ENCODE measurements at places on chromosomes 11 and 22.

- no peak for DNase-seq
Measured at GRCh38 chr11:120834686-120835210, 189.2 kb upstream of the TBCEL start.

DNA sequence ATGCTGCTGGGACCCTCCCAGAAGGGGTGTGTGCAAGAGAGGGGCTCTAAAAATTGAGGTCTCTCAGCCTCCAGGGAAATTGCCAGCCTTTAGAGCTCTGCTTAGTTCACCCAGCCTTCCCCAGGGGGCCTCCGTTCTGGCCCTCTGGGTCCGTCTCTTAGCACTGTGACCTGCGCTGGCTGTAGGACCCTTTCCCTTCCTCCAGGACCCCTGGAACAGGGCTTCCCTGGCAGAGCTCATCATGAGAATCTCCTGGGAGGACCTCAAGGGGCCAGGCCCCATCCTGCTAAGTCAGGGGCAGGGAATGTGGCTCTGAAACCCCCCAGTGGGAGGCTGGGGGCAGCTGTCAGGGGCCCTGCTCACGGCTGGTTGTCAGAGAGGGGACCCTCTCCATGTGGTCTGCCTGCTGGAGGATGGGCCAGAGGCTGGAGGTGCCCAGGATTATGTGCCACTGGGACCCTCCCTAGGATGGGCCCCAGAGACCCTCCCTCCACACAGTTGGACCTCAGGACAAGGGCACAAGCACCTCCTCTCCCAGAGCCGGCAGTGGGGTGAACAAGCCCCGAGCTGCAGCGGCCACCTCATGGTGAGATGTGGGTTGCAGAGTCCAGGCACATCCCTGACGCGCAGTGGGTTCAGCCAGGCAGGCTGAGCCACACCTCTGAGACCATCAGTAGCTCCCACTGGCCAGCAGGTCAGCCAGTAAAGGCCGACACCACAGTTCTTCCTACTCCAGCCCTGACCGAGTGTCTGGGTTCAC is 27.1 kb upstream of the GAL start:
- DNase-seq: no peak

DNA sequence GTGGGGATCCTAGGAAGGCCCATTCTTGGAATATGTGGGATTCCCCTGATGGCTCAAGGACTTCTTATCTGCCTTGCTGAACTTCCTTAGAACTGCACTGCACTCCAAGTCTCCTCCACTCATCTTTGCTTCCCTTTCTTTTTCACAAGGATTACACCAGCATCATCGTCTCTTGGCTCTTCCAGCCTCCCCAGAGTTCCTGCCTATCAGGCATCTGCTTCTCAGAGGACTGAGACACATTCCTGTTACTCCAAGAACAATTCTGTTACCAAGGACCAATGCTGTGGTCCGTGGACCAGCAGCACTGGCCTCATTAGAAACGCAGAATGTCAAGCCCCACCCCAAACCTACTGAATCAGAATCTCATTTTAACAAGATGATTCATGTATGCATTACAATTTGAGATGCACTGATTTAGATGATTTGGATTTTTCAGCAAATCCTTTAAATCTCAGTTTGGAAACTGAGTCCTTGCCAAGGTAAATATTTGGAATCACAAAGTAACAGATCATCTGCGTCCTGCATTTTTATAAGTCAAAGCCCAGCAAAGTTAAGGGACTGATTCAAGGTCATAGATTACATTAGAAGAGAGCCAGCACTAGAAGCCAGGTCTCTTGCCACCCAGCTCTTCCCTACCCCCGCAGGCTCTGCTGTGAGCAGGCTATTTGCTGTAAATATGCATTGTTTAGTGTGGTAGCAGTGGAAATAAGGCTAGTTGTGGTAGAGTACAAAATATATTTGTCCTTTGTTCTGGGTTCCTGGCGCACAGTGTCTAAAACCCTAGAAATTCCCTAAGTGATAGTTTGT is 110.9 kb downstream of the SWAP70 start:
- peak; percentile 85 for DNase-seq

GRCh38 chr22:26485806-26486390 is 2.2 kb downstream of the SRRD start:
- DNase-seq: no peak

GRCh38 chr11:207863-208180 is 314 bp downstream of the RIC8A start:
- DNase-seq: peak; percentile 68

DNA sequence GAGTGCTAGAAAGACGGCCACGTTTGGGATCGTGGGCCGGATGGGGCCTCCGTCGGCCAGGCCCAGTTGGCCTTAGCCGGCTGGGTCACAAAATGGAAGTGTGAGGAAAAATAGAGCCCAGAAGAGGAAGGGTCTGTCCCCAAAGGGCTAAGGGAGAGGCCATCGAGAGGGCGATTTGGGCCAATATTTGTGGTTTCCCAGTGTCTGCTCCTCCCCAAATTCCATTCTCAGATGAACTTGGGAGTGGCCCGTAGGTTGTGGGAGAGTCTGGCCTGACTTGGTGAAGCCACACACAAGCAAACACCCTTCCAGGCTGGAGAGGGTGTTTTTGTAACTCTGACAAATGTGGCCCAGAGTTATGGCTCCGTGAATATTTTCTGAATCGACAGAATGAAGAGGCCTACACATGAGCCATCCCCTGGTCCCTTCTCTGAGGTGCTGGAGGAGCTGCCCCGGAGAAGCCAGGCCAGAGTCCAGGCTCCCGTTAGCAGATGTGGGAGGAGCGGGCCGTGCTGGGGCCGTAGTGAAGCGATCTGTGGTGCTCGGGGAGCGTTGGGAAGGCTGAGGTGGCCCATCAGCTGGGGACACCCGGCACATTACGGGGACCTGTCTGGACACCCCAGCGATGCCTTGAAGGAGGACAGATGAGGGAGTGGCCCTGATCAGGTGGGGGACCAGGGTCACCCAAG is 73.5 kb upstream of the PPARA start:
- DNase-seq: peak; percentile 44

GRCh38 chr11:120129570-120129969 is 8.3 kb downstream of the TRIM29 start:
- DNase-seq: no peak

DNA sequence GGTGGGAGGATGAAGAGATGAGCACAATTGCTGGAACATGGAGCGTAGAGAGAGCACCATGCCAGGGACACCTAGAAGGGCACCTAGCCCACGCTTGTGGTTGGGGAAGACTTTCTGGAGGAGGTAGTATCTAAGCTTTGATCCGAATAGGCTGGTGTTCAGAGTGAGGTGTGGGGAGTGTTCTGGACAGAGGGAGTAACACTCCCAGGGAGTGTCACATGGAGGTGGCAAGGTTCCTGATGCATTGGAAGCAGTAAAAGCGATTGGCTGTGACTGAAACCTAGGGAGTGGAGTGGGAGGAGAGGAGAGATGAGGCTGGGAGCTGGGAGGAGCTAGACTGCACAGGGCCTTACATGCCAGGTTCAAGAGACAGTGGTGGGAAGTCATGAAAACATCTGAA is 188.0 kb upstream of the NCAM1 start:
- DNase-seq: no peak

- no peak for DNase-seq
Measured at GRCh38 chr11:91967026-91967690, 257.5 kb upstream of the FAT3 start.

GRCh38 chr11:123976770-123977560 is 616 bp downstream of the OR10S1 start:
- no peak for DNase-seq

DNA sequence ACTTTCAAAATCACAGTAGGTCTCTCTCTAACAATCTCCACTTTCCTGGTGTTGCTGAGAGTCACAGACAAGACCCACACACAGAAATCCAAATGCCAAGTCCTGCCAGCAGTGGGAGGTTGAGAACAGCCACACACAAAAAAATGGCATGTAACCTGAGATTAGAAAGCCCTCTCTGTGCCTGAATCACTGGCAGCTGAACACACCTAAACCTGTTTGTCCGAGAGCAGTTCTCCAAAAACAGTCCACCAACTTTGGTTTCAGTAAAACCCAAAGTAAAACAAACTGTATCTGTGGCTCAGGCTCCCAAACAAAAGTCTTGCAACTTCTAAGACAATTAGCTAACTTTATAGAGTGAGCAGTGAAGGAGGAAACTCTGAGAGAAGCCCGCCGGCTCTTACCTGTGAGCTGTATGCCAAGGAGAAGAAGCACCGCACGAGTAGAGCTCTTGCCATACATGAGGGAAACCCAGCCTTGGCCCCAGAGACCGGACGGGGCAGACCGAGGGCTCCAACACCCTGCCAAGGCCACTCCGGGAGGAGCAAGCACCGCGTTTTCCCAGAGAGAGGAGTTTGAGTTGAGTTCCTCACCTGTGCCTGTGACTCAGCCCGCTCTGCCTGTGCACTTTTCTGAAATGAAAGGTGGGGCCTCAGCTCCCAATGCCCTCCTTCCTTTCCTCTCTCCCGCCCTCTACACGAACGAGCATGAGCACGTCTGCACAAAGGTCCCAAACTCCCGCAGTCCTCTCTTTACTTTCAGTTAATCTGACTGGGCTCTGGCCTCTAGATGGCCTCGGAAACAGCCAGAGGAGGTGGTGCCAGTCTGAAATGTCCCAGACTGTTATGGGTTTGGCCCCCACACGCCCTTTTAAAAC is at the start of gene MPZL2:
Gene MPZL2, minus strand, starts transcription at position 603 of the 874 bp plus-strand sequence. Its CDS starts 144 bp downstream, at position 459.
- no peak for DNase-seq

- DNase-seq: no peak
Measured at GRCh38 chr11:8730697-8731020, 48.1 kb downstream of the RPL27A start.

GRCh38 chr11:8863838-8864237 is 47.2 kb upstream of the AKIP1 start:
- DNase-seq: peak; percentile 68

GRCh38 chr11:27174021-27174420 is 133.4 kb downstream of the BBOX1 start:
- no peak for DNase-seq

DNA sequence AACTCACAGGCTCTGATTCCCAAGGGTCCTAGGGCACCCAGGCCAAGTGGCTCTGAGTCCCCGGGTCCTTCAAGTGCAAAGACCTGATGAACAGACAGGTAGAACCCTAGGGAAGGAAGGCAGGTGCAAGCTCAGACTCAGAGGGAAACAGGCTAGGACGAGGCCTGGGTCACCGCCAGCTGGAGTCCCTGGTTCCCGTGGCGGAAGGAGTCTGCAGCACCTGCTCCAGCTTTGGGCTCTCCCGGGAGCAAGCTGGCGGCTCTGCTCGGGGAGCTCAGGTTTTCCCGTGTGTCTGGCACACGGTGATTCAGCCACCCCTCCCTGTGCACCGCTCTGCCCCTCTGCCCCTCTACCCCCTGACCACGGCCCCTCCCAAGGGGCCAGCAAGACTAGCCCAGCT is 59.8 kb downstream of the WNT7B start:
- no peak for DNase-seq

- no peak for DNase-seq
Measured at GRCh38 chr11:75812542-75813040, 2.4 kb upstream of the UVRAG start.

DNA sequence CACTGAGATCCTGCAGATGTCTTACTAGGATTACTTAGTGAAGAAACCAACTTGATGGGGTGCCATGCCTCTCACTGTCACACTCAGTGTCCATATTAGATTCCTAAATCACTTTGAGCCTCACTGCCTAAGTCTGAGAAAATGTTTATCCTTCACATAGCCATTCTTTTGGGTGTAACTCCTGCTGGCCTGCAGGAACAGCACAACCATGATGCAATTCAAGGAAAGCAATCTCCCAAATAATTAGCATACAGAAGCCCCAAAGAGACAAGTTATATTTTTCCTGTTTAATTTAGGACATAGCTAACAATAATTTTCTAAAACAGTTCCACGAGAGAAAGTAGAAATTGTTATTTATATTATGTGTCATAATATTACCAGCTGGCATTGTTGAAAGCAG is 655.5 kb downstream of the KCNA4 start:
- DNase-seq: peak; percentile 15

GRCh38 chr22:41263704-41264103 is 22.3 kb downstream of the RANGAP1 start:
- no peak for DNase-seq

- no peak for DNase-seq
Measured at GRCh38 chr11:65163684-65164083, 6.3 kb upstream of the SPDYC start.

DNA sequence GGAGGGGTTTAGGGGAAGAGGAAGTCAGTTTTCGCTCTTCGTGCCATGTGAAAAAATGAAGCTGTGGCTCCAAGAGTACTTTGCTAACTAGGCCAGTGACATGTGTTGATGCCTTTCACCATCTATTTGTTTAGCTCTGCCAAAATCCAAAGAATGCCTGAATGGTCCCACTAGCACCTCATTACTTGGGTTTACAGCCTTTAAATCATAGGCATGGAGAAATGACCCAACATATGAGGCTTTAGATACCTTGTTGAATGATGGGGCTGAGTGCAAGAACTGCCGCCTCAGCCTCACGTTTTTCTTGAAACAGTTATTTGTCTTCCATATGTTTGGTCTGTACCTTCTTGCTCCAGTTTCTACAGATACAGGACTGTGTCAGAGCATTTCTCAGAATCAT is 8.3 kb downstream of the RBM4 start:
- DNase-seq: no peak

- no peak for DNase-seq
Measured at GRCh38 chr11:78929906-78930220, 355.2 kb upstream of the NARS2 start.

GRCh38 chr11:37451903-37452302 is 853.9 kb upstream of the RAG2 start:
- no peak for DNase-seq

DNA sequence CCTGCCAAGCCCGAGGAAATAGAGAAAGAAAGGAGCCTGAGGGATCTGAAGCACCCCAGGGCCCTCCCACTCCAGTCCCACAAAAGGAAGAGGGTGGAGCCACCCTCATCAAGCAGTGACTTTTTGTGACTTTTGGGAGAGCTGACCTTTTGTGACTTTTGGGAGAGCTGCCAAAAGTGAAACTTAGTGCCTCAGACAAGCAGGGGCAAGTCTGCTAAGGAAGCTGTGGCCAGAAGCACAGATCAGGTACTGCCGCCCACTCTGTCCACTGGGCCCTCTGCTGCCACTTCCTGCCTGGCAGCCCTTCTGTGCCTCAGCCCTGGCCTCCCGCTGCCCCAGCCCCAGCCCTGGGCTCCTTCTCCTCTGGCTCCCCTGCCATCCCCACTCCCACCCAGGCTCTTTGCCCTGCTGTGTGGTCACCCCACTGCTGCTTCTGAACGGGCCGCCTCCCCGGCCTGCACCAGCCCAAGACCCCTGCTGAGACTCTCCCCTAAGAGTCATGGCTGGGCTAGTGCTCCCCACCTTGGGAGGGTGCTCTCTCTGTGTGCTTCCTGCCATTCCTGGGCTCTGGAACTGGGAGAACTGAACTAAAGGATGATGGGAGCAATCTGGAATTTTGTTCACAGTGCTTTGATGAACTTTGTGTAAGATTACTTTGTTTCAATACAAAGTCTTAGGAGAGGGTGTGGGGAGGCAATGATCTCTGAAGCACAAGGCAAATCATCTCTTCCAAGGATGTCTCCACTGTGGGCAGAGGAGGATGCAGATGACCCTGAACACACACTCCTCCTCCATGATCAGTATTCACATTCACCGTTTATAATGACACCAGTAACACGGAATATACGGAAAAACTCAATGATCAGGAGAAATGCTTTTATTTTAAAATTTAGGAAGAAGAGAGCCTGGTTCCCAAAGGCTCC is at the start of gene APOBEC3H:
Gene APOBEC3H, plus strand, starts transcription at position 147 of the 923 bp plus-strand sequence. CDS start 3,035 bp downstream, outside the sequence.
- peak; percentile 10 for DNase-seq

- no peak for DNase-seq
Measured at GRCh38 chr22:36386351-36386899, 1.3 kb downstream of the MYH9 start.

Data from choroid plexus epithelial cell (primary cell).